ENCODE measurements at places on chromosomes 11 and 22. TPM values are rescaled to one million over a fixed set of nuclear protein-coding genes. Genes with fewer than 3 reads are reported as not detected.

GRCh38 chr11:69640260-69640994, 529 bp upstream of the CCND1 start:
- DNase-seq: no peak

DNA sequence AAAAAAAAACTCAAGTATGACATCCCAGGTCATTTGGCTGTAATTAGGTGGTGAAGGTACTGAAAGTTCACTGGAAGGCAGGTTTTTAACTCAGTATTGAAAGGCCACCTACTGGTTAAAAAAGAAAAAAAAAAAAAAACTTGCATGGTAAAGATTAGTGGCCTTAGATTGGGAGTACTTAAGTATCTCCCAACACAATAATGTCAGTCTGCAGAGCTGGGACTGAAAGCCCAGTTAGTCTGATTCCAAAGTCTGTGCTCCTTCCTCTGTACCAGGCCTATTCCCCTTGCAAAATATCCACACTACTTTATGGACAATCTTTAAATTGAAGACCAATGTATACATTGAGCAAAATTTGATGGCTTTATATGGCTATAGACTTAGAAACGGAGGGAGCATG, 85.5 kb downstream of the NOX4 start:
- no peak for DNase-seq

DNA sequence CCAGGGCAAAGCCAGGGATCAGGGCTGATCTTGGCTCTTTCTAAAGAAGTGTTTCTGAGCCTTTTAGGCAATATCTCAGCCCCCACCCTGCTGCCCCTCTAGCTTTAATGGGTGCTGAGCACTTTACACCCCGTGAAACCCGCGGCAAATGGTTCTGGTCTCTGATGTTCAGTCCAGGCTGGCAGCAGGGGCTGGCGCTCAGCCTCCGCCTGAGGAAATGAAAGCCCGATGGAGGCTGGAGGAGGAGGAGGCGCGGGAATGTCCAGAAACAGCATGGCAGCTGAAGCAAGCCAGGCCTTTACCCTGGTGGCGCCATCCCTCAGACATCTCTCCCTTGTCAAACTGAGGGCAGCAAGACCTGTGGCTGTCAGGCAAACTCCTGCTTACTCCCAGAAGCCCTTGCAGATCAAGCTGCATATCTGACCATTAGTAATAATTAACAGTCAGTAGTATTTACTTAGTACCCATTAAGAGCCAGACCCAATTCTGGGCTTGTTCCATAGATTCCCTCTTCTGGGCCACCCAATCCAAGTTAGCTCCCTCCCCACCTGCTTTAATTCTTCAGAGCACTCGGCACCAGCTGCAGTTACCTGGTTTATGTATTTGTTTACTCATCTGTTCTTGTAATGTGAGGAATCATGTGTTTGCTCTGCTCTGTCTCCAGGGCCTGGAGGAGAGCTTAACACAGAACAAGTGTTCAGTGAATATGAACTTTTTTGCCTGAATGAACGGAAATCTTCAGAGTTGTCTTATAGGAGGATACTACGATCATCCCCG, 15.0 kb upstream of the ALX4 start:
- DNase-seq: no peak

DNA sequence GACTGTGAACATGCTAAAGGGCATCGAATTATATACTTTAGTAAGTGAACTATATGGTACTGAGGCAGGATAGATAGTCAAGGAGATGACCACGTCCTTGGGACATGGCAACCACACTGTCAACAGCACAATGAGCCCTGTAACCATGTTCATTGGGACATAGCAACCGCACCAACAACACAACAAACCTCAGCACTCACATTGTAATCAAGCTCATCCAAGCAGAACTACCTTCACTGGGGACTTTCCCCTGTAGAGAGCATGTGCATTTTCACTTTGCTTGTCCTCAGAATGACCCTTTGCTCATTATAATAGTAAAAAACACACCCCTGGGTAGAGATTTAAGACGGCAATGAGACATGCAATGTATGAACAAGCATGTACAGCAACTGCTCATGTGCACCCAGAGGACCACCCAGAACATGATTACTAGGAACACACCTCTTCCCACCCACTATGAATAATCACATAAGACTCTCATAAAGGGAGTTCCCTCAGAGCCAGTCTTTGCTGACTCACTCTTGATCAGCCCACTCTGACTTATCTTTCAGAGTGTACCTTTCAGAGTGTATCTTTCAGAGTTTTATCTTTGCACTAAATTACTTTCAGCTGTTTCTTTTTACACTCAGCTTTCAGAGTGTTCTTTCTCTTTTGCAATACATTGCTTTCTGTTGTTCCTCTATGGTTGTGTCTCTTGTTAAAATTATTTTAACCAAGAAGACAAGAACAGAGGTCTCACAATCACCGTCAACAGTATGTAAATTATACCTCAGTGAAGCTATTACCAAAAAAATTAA, 4.1 kb upstream of the PLAAT2 start:
- peak; percentile 24 for DNase-seq

- DNase-seq: no peak
These were observed 79.4 kb downstream of the ETS1 start for GRCh38 chr11:128507936-128508335.

DNA sequence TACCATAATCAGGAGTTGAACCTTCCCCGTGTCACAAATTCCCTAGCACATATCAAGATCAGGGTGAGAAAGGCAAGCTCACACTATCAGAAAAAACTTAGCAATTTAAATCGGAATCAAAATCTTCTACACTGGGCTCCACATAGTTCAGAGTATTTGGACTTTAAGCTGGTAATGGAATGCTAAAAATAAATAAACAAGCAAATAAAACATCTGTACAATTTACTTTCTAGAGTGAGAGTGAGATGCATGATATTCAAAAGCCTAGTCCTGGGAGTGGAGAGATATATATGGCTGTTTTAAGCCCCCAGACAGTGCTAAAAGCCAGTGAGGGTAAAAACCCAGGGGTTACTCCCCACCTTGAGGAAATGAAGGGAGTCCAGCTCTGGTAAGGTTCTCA, 380.6 kb downstream of the SOX6 start:
- no peak for DNase-seq

ABCC8 gene
- 5.7 TPM for total RNA-seq

- no peak for DNase-seq
These were observed 10.9 kb downstream of the MTCH2 start for GRCh38 chr11:47631473-47631872.

SYT13 gene
- 0.80 TPM for total RNA-seq

- no peak for DNase-seq
These were observed 581 bp upstream of the FBXO3 start for GRCh38 chr11:33774736-33775466.

MUC2 gene
- total RNA-seq: not detected

GRCh38 chr11:117412653-117413275, 85.1 kb downstream of the CEP164 start:
- DNase-seq: no peak

- no peak for DNase-seq
These were observed 528.7 kb downstream of the ETS1 start for GRCh38 chr11:128058580-128059208.

GRCh38 chr22:38270091-38270992, 2.5 kb downstream of the TMEM184B start:
- no peak for DNase-seq

GRCh38 chr22:27253108-27253902, 548.3 kb downstream of the MN1 start:
- DNase-seq: no peak

DNA sequence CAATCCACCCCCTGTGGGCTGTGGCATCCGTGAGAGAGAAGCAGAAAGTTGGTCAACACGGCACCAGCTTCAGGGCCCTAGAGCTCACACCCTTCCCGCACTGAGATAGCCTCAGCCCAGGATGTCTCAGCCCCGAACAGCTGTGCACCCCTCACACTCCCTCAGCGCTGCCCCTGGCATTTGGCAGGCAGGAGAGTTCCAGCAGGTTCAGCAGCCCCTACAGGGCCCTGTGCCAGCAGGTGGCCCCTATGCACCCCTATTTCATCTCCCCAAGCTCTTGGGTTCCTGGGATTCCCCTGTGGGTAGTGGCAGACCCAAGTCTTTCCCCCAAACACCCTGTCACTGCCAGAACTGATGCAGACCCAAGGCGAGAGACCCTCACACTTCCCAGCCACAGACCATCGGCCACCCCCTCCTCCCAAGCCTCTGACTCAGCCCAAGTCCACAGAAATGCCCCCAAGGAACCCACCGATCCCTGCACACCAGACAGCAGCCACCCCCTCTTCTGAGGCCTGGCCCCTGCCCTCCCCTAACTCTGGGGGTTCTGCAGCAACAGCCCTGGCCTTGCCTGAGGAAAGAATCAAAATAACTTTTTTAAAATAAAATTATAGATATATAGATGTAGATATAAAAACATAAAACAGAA, 183.6 kb downstream of the IGLL1 start:
- DNase-seq: no peak

DNA sequence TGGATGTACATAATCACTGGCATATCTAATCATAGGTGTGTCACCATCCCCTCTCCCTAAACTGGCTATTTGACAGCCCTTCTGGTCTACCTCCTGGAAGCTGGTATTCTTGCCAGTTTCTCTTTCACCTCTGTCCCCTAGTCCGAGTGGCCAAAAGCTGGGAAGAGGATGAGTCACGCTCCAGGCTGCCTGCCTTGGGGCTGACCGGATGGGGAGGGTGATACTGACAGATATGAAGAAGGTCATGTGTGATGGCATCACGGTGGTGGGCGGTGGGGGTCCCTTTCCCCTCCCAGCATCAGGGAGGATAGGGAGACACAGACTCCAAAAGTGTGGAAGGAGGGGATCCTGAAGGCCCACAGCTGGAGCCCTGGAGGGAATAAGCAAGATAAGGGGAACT, 4.8 kb downstream of the OAF start:
- no peak for DNase-seq

DNA sequence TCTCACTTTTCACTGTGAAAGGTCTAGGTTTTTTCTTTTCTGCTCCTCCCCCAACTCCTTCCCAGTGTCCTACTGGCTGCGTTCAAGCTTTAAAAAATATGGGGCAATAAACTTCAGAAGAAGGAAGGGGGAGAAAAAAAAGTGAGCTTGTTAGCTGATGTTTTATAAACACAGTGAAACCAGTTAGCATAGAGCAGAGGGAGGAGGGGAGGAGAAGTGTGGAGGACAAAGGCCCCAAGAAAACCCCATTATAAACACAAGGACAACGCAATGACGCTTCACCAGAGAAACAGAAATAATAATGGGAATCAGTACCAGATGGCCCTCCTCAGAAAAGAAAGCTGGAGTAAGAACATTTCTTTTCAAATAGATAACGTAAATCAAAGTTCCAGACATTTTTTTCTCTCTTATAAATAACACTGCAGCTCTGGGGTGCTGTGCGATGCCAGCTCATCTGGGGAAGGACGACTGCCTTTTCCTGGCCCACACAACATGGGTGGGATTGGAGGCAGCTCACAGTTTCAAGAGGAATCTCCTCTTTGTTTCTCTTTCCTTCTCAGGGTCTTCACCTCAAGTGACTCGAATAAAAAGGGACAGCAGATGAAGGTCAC, 235.4 kb upstream of the NARS2 start:
- peak; percentile 17 for DNase-seq

- DNase-seq: no peak
These were observed 78.8 kb downstream of the TEAD1 start for GRCh38 chr11:12752868-12753524.

- no peak for DNase-seq
These were observed 68.2 kb upstream of the TIMP3 start for GRCh38 chr22:32733196-32733768.

DNA sequence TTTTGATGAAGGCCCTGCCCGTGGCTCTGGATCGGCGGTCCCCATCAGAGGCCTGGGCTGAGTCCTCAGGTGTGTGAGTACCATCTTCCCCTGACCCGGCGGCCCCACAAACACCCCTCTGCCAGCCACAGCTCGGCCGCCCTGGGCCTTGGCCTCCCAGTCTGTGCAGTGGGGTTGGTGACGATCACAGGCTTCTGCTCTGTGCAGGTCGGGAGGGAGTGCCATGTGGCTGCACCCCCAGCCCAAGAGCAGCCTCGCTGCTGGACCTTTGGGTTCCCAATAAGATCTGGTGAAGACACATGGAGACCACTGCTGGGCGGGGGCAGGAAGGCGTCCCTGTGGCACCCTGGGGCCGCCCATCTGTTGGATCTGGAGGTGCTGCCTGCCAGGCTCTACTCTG, 47.1 kb upstream of the PPARA start:
- DNase-seq: no peak

DNA sequence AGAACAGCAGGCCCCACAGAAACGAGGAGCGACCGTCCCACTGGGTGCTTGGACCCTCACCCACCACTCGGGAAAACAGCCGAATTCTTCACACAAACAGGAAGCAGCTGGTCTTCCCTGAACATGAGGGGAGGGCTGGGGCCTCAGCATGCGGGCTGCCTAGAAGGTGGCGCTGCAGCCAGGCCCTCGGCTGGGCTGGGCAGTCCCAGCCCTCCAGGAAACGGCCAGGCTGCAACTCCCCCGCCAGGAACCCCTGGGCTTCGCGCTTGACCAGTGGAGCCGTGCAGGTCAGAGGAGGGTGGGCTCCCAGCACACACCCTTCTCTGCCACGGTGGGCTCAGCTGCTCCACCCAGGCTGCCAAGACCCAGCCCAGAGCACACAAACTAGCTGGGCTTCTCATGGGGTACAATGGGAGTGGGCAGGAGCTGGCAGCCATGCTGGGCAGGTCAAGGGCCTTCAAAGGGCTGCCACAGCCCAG, 29.6 kb downstream of the IGF2 start:
- no peak for DNase-seq

DCUN1D5 gene
- total RNA-seq: 38.9 TPM

NELL1 gene
- total RNA-seq: 1.8 TPM

ACR gene
- not detected for total RNA-seq

SLC25A22 gene
- 43.2 TPM for total RNA-seq

DNA sequence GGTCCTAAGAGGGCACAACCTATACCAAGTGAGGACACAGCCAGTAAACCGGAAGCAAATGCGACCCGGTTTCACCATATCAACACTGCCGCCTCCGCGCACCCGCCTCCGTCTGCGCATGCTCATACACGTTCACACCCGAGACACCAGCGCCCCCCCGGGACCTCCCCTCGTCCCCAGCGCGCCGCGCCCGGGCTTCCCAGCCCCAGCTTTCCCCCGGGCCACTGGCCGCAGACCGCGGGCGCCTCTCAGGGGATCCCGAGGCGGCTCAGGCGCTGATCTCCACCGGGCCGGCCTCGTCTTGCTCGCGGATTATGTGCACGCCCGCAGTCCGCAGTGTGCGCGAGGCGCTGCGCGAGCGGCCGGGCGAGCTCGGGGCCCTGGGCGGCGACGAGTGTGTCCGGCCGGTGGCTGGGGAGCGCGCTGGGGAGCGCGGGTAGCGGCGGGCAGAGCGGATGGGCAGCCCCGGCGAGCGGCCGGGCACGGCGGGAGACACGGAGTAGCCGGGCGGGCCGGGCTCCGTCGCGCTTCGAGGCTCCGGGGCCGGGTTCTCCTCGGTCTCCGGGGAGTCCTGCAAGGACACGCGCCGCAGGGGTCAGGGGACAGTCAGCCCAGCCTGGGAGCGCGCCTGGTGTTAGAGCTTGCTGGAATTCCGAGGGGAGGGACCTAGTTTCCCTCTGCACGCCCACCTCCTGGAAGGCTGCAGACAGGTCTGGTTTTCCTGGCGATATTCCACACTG, 2.0 kb downstream of the HEPN1 start:
- peak; percentile 39 for DNase-seq

OR4B1 gene
- not detected for total RNA-seq

DNA sequence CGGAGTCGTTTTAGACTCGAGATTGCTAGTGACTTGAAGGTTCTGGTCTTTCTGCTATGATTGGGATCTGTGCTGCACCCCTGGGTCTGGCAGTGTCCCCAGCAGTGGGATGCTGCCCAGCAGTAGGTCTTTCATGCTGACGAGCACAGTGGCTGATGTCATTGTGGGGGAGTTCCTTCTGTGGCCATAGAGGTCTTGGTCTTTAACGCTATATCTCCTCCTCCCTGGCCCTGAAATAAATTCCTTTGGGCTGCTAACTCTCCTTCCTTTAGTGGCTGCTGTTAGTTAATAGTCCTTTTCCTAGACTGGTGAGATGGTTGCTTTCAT, 136.3 kb downstream of the TEAD1 start:
- no peak for DNase-seq
